ENCODE measurements at places on chromosomes 11 and 22. TPM values are rescaled to one million over a fixed set of nuclear protein-coding genes. Genes with fewer than 3 reads are reported as not detected.

Gene MRGPRE
- 0.03 TPM for polyA plus RNA-seq

DNA sequence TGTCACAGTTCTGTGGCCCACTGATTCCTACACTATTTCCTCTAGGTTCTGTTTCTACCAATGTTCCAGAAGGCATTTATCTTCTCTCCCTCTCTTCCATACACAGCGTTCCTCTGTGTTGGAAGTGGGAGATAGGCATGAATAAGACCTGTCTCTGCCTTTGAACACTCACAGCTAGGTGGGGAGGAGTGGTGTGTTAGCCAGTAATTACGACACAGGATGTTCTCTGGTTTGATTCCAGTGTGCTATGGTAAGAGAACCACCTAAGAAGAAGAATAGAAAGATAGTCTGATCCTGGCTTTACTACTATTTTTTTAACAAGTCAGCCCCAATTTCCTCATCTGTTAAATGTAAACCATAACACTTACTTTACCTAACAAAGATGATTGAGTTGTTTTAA lies 200.2 kb upstream of the MTMR2 start:
- H3K4me3 ChIP-seq = no peak overlapping the region
- no peaks in the 10 kb centered on the region for H3K36me3 ChIP-seq
- no peak overlapping the region for H3K27ac ChIP-seq
- DNase-seq = no peak
- no peaks in the 10 kb centered on the region for H3K4me1 ChIP-seq

Gene KRTAP5-8
- 0.20 TPM for polyA plus RNA-seq

Gene MOGAT2
- 0.06 TPM for polyA plus RNA-seq

DNA sequence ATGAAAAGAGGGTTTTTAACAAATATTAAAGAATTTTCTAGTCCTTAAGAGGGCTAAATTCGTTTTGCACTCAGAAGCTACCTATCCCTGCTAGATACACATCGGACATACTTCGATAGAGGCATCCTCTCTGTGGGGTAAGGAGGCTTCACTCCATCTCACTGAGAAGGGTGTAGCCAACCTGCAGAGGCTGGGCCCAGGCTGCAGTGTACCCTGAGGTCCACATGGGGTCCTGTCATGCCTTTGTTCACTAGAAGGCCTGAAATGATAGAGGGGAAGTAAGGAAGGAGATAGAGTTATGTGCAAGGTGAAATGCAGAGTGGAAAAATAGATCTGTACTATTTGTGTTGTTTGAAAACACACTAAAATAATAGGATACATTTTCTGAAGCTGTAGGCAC lies 45.6 kb downstream of the IGSF9B start:
- peaks cover 5% of the 10 kb centered on the region for H3K27me3 ChIP-seq
- H3K4me3 ChIP-seq = no peak overlapping the region
- no peak for DNase-seq
- no peak overlapping the region for H3K27ac ChIP-seq
- H3K4me1 ChIP-seq = no peaks in the 10 kb centered on the region
- H3K36me3 ChIP-seq = no peaks in the 10 kb centered on the region

Gene RELT
- polyA plus RNA-seq = 7.1 TPM

GRCh38 chr11:62413060-62413696 lies 5.7 kb upstream of the SCGB1A1 start:
- no peak overlapping the region for H3K27ac ChIP-seq
- H3K4me1 ChIP-seq = peaks cover 2% of the 10 kb centered on the region
- no peak for DNase-seq
- H3K27me3 ChIP-seq = no peaks in the 10 kb centered on the region

DNA sequence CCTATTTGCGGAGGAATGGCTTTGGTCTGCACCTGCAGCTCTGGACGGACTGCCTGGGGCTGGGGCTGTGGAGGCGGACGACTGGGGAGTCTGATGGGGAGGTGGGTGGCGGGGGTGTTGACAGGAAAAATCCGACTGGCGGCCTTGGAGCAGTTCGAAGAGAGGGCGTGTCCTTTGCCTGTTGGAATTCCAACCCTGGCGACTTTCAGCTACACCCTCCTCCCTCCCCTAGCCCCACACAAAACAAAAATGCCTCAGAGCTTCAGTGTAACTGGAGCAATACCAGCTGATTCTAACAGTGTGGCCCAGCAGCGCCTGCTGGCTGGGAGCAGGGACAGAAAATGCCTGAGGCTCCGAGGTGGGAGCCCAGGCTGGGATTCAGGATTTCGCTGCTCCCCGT lies 85.4 kb downstream of the ATXN10 start:
- H3K27me3 ChIP-seq = no peaks in the 10 kb centered on the region
- peaks cover 24% of the 10 kb centered on the region for H3K4me1 ChIP-seq
- H3K27ac ChIP-seq = no peak overlapping the region

Gene LGALS1
- 1,622 TPM for polyA plus RNA-seq

DNA sequence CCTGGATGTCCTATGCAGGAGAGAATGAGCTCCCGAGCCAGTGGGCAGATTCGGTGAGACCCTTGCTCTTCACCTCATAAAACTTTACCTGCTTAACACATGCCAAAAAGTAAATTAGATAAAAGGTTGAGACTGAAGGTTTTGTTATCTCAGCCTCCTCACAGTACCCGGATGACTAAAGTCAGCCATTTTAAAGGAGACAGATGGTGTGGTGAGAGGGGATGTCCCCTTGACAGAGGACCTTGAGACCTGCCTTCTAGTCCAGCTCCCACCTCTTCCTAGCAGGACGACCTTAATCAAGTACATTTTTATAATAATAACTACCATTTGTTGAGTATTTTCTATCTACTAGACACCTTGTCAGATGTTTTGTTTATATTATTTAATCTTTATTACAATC lies 39.7 kb downstream of the C11orf91 start:
- no peaks in the 10 kb centered on the region for H3K36me3 ChIP-seq

Gene ELMOD1
- polyA plus RNA-seq = 0.53 TPM

GRCh38 chr11:20163783-20164481 lies 3.7 kb upstream of the DBX1 start:
- no peak overlapping the region for H3K4me3 ChIP-seq
- H3K4me1 ChIP-seq = no peaks in the 10 kb centered on the region
- H3K27me3 ChIP-seq = peaks cover 83% of the 10 kb centered on the region

- no peak overlapping the region for H3K27ac ChIP-seq
- no peak for DNase-seq
- H3K27me3 ChIP-seq = no peaks in the 10 kb centered on the region
- H3K36me3 ChIP-seq = no peaks in the 10 kb centered on the region
Observed at GRCh38 chr22:45397806-45398205, 15.6 kb downstream of the SMC1B start.

GRCh38 chr11:95989076-95989605 lies 65.2 kb upstream of the MTMR2 start:
- no peak for DNase-seq
- H3K4me3 ChIP-seq = no peak overlapping the region
- no peak overlapping the region for H3K27ac ChIP-seq
- no peaks in the 10 kb centered on the region for H3K27me3 ChIP-seq
- H3K36me3 ChIP-seq = peaks cover 13% of the 10 kb centered on the region

DNA sequence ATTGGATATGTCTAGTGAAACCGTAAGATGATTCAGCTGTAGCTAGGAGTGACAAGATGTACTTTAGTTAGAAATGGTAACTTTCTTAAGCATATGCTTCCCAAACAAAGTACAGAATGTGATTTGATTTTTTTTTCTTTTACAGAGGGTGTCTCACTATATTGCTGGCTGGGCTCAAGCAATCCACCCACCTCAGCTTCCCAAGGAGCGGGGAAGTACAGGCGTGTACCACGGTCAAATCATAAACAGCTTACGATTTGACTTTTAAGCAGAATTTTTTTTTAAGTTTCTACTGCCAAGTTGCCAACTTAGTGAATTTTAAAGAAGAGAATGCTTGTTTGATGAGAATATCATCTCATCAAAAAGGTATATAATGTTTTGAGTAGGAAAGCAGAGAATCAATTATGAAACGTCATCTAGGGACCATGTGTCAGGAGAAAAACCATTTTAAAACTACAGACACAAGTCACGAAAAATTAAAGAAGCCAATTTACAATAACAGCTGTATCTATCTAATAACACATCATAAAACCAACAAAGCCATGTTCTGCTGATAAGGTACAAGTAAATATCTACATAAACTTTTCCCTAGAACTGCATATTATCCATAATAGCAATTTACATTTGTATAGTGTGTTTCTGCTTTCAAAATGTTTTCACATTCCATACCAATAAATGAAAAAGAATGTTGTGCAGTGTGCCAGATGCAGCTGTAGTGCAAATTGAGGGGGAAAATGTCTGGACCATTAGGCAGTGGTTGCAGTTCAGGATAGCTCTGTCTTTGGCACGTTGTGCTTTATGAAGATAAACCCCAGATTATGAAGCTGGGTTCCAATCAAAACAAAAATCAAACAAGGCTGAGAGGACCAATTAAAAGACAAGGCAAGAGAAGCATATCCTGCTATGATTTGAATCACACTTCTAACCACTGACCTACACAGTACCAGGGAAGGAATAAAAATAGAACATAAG lies 33.7 kb upstream of the USP47 start:
- no peaks in the 10 kb centered on the region for H3K27me3 ChIP-seq
- H3K4me3 ChIP-seq = no peak overlapping the region
- DNase-seq = peak; percentile 74
- H3K4me1 ChIP-seq = no peaks in the 10 kb centered on the region
- H3K36me3 ChIP-seq = no peaks in the 10 kb centered on the region
- H3K27ac ChIP-seq = no peak overlapping the region

GRCh38 chr22:37065180-37065579 lies 13.6 kb downstream of the KCTD17 start:
- no peak overlapping the region for H3K27ac ChIP-seq
- peaks cover 8% of the 10 kb centered on the region for H3K27me3 ChIP-seq
- DNase-seq = peak; percentile 44
- H3K4me1 ChIP-seq = no peaks in the 10 kb centered on the region
- H3K36me3 ChIP-seq = no peaks in the 10 kb centered on the region

Gene IFITM10
- polyA plus RNA-seq = 4.5 TPM

GRCh38 chr11:2513441-2513840 lies 68.6 kb downstream of the KCNQ1 start:
- H3K27ac ChIP-seq = no peak overlapping the region
- H3K27me3 ChIP-seq = no peaks in the 10 kb centered on the region
- no peaks in the 10 kb centered on the region for H3K4me1 ChIP-seq
- no peaks in the 10 kb centered on the region for H3K36me3 ChIP-seq
- H3K4me3 ChIP-seq = no peak overlapping the region

DNA sequence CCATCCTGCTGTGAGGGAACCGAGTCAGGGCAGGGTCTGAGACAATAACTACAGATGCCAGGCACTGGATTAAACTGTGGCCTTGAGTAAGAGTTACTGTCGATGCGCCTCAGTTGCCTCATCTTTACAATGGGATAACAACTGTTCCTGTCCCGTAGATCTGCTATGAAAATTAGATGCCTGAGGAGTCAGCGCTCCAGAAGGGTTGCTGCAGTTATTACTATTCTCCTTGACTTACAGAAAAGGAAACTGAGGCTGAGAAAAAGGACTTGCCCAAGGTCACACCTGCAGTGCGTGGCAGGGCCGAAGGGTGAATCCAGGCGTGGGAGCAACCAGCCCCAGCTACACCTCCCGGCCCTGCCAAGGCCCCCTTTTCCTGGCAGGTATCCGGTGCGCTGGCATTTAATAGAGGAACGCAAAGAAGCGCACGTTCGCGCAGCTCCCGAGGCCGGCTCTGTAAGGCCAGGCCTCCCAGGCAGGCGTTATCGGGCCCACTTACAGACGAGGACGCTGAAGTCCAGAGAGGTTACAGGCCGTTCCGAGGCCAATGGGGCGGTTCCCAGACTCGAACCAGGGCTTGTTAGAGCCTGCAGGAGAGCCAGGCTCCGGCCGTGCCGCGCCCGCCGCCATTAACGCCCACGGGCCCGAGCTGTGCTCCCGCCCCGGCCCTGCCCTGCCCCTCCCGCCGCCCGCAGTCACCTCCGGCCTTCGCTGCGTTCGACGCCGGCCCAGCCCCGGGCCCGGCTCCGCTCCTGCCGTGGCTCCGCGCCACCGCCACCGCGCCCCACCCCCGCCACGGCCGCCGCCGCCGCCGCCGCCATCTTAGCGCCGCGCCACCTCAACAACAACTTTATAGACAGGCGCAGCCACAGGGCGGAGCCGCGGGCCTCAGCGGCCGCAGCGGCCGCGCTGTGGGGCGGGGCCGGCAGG lies at the start of gene C11orf68:
Gene C11orf68 (minus strand): TSS at position 852 of the 930 bp plus-strand sequence. CDS start 31 bp downstream, at position 821.
- no peaks in the 10 kb centered on the region for H3K27me3 ChIP-seq
- H3K4me3 ChIP-seq = peak within 1 kb of the TSS; percentile 93
- peak; percentile 30 for DNase-seq
- H3K36me3 ChIP-seq = peaks cover 12% of the 10 kb centered on the region
- H3K27ac ChIP-seq = peak within 1 kb of the TSS; percentile 95
- H3K4me1 ChIP-seq = peaks cover 27% of the 10 kb centered on the region

GRCh38 chr11:93017821-93018690 lies 48.6 kb downstream of the MTNR1B start:
- no peak for DNase-seq
- no peaks in the 10 kb centered on the region for H3K27me3 ChIP-seq
- H3K4me3 ChIP-seq = no peak overlapping the region
- no peak overlapping the region for H3K27ac ChIP-seq
- H3K36me3 ChIP-seq = no peaks in the 10 kb centered on the region

DNA sequence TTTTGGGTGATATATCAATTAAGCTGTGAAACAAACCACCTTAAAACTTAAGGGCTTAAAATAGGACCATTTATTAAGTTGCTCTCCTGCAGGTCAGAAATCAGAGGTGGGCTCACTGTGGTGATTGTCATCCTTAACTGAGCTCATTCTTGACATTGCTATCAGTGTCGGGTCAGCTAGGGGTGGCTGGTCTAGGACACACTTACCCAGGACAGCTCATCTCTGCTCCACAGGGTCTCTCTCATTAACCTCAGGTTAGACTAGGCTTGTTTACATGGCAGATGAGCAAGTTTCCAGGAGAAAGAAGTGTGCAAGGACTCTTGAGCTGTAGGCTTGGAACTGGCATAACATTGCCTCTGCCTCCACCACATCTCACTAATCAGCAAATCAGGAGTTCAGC lies 601.0 kb upstream of the RAG2 start:
- H3K27me3 ChIP-seq = no peaks in the 10 kb centered on the region
- no peak overlapping the region for H3K27ac ChIP-seq
- no peaks in the 10 kb centered on the region for H3K36me3 ChIP-seq
- DNase-seq = no peak
- no peaks in the 10 kb centered on the region for H3K4me1 ChIP-seq

GRCh38 chr11:108206171-108206570 lies 16.3 kb downstream of the NPAT start:
- no peak for DNase-seq
- no peaks in the 10 kb centered on the region for H3K4me1 ChIP-seq
- H3K4me3 ChIP-seq = no peak overlapping the region
- H3K27ac ChIP-seq = no peak overlapping the region
- peaks cover 52% of the 10 kb centered on the region for H3K36me3 ChIP-seq

Gene RAB39A
- polyA plus RNA-seq = 0.30 TPM

DNA sequence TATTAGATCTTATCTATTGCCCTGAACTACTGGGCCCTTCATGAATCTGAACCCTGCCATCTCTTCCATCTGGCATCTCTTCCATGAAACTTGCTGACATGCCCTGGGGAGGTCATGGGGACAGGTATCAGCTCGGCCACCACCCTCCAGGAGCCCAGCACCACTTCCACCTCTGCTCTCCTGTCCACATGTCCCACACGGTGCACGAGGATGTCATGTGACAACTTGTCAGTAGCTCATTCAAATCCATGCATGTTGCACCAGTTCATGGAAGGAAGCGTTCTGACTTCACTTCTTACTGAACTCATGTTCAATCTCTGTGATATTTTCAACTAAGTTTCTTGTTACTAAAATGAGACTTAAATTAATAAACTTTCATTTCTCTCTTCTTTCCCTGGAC lies 16.6 kb downstream of the YPEL1 start:
- DNase-seq = no peak
- H3K4me1 ChIP-seq = no peaks in the 10 kb centered on the region
